Activated naive CD4-positive, alpha-beta T cell treated with anti-CD3 and anti-CD28 coated beads for 36 hours (primary cell): ENCODE measurements at places on chromosomes 3 and 15. TPM values are rescaled to one million over a fixed set of nuclear protein-coding genes. Genes with fewer than 3 reads are reported as not detected.
A peak's percentile ranks its signal among the peaks of the same experiment; 100 is the strongest.

- DNase-seq: no peak
Measured at GRCh38 chr3:114471478-114471877, 177.7 kb downstream of the TIGIT start.

GRCh38 chr3:31882895-31883294, 98.2 kb downstream of the OSBPL10 start:
- no peak for DNase-seq

GRCh38 chr3:145899241-145899640, 261.7 kb downstream of the PLOD2 start:
- DNase-seq: no peak

- DNase-seq: no peak
Measured at GRCh38 chr3:30241721-30242120, 364.7 kb upstream of the TGFBR2 start.

DNA sequence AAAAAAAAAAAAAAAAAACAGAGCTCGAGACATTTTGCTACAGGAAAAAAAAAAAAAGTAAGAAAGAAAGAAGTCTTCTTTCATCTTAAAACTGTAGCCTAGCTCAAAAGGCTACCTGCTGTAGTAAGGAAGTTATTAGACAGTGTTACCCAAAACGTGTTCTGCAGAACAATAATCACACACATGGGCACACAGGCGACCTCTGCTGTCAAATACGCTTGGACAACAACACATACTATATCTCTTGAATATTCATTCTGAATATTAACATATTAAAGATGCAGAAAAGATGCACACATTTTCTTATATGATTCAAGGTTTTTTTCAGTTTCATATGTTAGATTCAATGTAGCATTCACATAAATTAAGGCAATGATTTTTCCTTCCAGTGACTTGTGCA, 215.8 kb downstream of the ROBO1 start:
- no peak for DNase-seq

The TCF12 gene
- 70.7 TPM for total RNA-seq

GRCh38 chr3:131075632-131076328, 49.1 kb downstream of the NEK11 start:
- DNase-seq: no peak

GRCh38 chr15:80777137-80777536, 2.0 kb upstream of the CEMIP start:
- no peak for DNase-seq

- peak; percentile 18 for DNase-seq
Measured at GRCh38 chr3:44862226-44862637, 520 bp downstream of the TMEM42 start.

DNA sequence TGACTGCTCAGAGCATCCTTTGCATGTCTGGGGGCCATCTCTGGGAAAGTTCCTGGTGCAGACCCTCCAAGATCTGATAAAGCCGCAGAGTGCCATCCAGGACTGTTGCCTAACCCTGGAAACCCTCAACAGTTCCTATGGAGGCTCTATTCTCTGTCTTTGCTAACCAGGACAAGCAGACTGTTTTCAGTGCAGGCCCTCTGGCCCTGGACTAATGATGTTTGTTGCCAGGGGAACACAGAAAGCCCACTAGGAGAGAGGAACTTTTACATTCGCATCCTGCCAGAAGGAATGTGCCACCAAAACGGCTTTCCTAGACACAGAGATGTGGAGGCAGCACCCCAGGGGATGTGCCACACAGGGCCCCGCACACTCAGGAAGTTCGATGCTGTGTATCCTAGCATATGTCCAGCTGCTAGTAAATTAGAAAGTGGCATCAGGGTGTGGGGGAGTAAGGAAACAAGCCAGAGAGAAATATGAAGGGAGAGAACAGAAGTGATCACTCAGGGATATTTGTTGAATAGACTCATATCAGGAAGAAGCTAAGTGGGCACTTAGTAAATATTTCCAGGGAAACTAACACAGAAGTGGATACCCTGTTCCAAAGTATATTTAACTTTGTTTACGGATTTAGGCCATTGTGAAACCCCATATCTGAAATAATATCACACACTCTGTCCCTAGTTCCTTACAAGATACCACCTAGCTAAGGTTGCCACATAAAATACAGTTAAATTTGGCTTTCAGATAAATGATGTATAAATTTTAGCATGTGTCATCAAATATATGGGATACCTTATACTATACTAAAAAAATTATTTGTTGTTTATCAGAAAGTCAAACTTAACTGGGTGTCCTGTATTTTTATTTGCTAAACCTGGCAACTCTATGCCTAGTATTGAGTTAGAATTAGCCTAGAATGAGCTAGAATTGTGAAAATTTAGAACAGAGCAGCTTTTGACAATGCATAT, 29.9 kb upstream of the TMOD3 start:
- DNase-seq: no peak

The BUB1B gene
- total RNA-seq: 106 TPM

DNA sequence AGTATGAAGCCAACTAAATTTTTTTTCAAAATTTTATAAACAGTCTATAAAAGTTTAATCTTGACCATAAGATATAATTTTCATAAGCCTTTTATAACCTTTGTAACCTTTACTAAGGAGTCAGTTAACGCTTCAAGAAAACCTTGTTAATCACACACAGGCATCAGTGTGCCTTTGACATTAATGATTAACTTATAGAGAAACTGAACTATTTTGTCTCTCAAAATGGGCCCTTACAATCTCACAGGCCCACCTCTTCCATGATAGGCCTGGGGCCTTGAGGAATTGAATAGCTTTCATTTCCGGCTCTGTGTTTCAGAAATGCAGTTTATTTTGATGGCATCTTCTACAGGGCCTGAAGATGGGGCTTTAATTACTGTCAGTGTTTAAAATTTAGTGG, 70.1 kb downstream of the CD200 start:
- DNase-seq: no peak

The ZNF620 gene
- total RNA-seq: 2.3 TPM

The PKM gene
- 1,794 TPM for total RNA-seq

The TUBGCP5 gene
- 12.3 TPM for total RNA-seq

GRCh38 chr3:128508852-128509251, 15.9 kb upstream of the GATA2 start:
- no peak for DNase-seq

The ITIH3 gene
- not detected for total RNA-seq

- DNase-seq: no peak
Measured at GRCh38 chr3:30428251-30428650, 178.2 kb upstream of the TGFBR2 start.

GRCh38 chr15:90103701-90104329, 1.5 kb upstream of the IDH2 start:
- no peak for DNase-seq

The GHSR gene
- total RNA-seq: not detected

GRCh38 chr15:50698101-50698500, 11.5 kb upstream of the TRPM7 start:
- no peak for DNase-seq

GRCh38 chr15:101018450-101018849, 99.3 kb downstream of the LRRK1 start:
- DNase-seq: no peak
